Esophagus squamous epithelium (tissue), 5 donors: ENCODE measurements at places on chromosomes 11 and 22.

DNA sequence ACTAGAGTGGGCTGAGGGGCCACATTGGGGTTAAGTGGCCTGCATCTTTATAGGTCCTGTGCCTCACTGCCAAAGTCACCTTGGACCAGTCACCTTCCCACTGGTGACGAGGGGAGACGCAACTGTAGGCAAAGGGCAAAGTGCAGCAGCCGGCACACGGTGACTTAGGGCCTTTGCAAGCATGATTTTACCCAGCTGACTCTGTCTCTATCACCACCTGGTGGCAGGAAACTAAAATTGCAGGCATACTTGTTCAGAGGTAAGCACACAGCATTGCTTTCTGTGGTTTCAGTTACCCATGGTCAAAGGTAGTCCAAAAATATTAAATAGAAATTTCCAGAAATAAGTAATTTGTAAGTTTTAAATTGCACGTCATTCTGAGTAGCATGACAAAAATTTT lies 1164.4 kb downstream of the BRD1 start:
- no peak for DNase-seq

DNA sequence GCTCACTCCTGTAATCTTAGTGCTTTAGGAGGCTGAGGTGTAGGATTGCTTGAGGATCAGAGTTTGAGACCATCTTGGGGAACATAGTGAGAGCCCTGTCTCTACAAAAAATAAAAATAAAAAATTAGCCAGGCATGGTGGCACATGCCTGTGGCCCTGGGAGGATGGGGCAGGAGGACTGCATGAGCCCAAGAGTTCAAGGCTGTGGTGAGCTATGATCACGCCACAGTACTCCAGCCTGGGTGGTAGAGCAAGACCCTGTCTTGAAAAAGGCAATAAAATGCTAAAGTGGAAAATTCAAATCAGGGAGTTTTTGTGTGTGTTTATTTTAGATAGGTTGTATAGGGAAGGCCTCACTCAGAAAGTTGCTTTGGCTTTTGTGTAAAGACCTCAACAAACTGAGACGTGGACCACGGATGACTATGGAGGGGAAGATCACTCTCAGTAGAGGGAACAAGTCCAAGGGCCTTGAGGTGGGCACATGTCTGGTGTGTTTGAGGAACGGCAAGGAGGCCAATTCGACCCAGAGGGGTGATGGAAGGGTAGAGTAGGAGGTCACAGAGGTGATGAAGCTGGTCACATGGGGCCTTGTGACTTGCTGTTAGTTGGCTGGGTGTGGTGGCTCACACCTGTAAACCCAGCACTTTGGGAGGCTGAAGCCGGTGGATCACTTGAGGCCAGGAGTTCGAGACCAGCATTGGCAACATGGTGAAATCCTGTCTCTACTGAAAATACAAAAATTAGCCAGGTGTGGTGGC lies 35.7 kb downstream of the WEE1 start:
- no peak for DNase-seq

- no peak for DNase-seq
Observed at GRCh38 chr22:32335471-32335870, 22.2 kb upstream of the RFPL3 start.

DNA sequence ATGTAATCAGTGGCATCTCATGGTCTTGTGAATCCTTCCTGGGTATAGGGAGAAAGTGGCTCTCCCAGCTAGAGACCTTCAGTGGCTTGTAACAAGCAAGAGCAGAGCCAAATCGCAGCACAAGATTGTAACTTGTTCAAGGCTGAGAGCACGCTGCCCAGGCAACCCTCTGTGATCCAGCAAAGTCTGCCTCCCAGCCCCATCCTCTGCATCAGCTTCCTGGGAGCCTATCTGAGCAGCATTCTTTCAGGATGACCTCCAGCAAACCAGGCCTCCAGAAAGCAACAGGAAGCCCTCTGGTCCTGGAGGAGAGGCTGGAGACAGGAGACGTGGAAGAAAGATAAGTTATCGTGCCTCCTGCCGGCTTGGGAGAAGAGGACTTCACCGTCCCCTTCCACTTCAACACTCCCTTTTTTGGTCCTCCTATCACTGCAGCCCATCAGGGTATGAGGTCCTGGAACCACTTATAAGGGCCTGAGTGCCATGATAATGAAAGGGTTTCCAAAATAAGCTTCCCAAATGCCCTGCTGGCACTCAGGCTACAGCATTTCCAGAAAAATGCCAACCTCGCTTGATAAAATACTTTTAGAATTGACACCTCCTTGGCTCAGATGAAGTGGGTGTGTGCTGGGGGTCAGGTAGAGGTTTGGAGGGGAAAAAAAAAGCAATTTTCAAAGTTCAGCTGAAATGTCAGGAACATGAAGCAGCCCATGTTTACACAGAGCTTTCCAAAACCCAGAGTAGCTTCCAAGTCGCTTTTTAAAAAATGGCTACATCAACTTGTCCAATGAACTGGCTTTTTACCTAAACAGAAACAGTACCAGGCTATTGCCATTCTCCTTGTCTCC lies 80.2 kb downstream of the PLEKHA7 start:
- DNase-seq: no peak

- DNase-seq: no peak
Observed at GRCh38 chr22:33569559-33569958, 350.7 kb downstream of the LARGE1 start.

DNA sequence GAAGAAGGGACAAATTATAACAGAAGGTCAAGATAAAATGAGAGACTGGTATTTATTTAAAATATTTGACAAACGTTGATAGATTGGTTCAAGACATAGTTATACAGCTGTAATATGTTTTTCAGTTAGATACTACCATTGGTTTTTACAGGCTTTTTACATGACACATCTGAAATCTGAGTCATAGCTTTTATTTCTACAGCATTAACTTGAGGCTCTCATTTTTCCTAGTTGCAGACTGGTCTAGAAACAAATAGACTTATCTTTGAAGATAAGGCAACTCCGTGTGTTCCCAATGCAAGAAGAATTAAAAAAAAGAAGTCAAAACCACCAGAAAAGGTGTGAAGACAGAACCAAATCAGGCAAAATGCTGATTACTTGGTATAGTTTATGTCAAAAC lies 31.3 kb downstream of the CEP57 start:
- no peak for DNase-seq

- no peak for DNase-seq
Observed at GRCh38 chr11:73154178-73154577, 12.1 kb upstream of the FCHSD2 start.

DNA sequence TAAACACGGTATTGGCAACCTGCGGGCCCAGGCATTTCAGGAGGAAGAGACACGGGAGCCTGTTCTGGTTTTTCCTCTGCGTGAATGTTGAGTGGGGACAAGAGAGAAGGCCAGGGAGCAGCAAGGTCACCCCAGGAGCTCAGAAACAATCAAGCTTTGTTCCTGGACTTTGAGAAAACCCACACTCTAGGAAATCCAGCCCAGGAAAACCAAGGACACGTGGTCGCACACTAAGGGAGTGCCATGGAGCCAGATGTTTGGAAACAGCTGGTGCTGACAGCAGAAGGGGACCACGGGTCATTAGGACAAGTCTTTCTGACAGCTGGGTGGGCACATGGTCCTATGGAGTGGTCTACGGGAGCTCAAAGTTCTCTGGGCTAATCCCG lies 44.1 kb downstream of the MYH9 start:
- DNase-seq: no peak

DNA sequence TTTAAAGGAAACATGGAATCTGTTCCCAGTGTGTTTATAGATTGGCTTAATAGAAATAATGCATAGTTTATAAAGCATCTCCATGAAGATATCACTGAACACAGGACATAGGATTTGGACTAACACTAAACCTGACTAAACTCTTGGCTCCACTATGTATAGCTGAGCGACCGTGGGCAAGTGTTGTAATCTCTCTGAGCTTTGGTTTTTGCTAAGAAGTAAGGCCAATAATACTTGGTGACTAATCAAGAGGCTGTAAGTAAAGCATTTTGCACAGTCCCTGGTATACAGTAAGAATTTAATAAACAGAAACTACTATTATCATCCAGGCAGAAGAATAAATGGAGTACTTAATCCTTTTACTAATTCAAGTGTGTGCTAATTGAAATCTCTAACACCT lies 125.5 kb upstream of the MTMR2 start:
- no peak for DNase-seq

GRCh38 chr11:12269446-12270214 lies 107.7 kb upstream of the PARVA start:
- no peak for DNase-seq

GRCh38 chr22:28983788-28984441 lies 77.7 kb downstream of the C22orf31 start:
- no peak for DNase-seq

DNA sequence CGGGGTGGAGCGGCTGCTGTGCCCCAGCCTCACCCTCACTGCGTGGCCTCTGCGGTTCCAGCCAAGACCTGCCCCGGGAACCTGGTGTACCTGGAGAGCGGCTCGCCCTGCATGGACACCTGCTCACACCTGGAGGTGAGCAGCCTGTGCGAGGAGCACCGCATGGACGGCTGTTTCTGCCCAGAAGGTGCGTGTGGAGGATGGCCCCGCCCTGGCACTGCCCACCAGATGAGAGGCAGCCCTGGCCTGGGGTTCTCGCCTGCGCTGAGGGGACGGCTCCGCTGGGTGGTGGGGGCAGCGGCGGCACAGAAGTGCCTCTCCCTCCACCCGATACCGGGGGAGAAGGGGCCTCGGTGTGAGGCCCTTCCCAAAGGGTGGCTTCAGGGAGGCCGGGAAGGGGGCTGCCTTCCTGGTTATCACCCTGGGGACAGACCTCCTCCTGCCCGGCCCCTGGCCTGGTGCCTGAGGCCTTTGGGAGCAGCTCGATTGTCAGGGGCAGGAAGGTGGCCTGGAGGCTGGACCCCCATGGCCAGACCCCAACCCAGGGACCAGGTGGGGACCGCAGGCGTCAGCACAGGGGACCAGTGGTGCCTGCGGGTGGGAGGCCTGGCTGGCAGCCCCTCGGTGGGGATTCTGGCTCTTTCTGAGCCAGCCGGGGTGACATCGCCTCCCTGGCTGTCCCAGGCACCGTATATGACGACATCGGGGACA lies 7.1 kb downstream of the MUC2 start:
- DNase-seq: no peak

DNA sequence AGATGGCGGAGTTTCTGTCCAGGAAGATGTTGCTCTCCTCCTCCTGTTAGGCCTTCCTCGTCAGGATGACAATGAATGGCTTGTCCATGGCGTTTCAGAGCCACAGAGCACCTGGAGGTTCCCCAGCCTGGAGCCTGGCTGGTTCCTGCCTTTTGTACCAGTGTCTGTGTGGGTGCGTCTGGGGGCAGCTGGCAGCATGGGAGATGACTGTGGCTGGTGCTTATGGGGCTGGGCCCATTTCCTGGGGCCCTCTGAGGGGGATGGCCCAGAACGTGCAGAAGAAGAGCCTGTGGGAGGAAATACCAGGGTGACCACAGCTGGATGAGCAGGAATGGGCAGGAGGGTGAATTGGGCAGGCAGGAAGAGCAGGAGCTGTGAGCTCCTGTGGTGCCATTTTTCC lies 6.7 kb downstream of the SLC37A2 start:
- no peak for DNase-seq

GRCh38 chr11:84963240-84963639 lies 663.9 kb downstream of the DLG2 start:
- no peak for DNase-seq

DNA sequence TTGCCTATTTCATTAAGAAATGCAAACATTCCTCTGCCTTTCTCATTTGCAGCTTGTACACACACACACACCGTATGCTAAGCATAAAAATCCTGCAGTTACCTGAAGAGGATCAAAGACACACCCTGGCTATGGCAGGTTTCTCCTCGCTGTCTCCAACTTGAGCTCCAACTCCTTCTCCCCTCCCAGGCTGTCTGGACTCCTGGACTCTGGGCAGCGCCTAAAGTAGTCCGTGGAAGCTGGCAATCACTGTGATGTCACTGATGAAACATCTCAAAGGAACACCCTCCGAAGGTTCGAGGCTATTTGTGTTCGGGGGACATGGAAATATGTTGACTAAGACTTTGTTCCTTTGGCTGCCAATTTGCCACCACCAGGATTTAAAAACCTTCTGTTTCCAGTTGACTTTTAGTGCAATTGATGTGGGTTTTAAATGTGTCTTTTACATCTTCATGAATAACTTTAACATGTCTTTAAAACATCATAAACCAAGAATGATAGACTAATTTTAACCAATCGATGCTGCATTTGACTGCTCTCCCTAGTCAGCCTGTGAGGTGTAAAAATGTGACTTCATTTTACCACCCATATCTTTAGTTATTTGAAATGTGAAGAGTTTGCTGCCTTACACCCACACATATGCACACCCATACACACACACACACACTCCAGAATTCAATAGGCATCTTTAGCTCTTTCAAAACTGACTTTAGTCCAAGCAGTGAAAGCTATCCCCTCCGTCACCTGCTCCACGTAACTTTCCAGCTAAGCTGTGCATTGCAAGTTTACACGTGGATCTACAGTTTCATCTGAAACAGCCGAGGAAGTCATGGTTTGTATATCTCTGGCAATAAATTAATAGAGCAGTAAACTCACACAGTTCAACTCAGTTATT lies at the start of gene SLN:
Gene SLN (minus strand): TSS at position 196 of the 895 bp plus-strand sequence.
- no peak for DNase-seq

DNA sequence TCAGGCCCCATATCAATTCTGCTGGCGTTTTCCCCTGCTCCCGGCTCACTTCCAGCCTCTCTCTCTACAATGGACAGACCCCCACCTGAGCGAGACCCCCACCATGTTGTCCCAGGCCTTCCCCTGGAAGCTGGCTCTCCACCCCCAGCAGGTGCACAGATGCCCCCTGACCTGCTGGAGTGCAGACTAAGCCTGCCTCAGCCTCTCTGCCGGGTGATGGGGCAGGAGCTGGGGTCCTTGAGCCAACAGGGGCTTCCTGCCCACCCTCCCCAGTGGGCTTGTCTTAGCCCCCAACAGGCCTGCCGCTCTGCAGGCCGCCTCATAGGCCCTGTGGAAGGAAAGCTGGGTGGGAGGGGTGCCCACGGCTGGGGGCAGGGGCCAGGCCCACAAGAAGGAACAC lies 10.0 kb downstream of the ELFN2 start:
- no peak for DNase-seq

GRCh38 chr11:122698392-122698791 lies 42.9 kb downstream of the UBASH3B start:
- DNase-seq: no peak
